CD4-positive, alpha-beta T cell (primary cell): ENCODE measurements at places on chromosomes 7 and 10. TPM values are rescaled to one million over a fixed set of nuclear protein-coding genes. Genes with fewer than 3 reads are reported as not detected.

The WDFY4 gene
- total RNA-seq = 1.3 TPM

The RASSF4 gene
- total RNA-seq = 1.4 TPM

DNA sequence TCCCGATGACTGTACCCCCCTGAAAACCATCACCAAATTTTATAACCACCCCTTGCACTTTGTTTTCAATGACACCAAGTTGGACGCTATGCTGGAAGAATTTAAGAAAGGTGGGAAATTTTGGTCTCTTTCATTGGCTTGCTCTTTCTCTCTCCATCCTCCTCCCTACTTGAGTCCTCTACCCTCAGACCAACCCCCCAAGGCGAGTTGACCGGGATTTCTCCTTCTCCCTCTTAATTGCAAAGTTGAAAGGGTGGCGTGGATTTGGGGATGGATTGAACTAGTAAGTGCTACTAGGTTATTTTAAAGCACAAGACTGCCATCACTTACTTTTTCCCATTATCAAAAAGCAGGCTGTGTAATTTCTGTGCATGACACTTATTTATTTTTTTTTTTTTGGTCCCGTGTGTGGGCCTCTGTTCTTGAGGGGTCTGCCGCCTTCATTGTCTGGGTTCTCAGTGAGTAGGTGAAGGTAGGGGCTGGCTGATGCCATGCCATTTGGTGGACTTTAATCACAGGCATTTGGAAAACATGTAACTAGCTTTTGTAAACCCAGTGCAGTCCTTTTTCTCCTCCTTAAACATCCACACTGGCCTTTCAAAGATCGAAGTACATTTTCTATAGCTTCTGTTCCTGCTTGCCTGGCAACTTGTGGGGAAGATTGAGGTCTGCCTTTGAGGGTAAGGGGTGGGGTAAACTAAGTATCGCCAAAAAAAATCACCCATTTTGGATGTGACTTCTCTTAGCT, 2.1 kb downstream of the CNNM2 start:
- no peak for DNase-seq

The PGAM2 gene
- total RNA-seq = 1.8 TPM

- no peak for DNase-seq
Observed at GRCh38 chr7:70577078-70577477, 554.9 kb upstream of the GALNT17 start.
